Activated CD4-positive, alpha-beta T cell treated with anti-CD3 and anti-CD28 coated beads, Interleukin-2, amount 10 ng/mL, durations not matched to agents 24 days and 14 days (primary cell): ENCODE measurements at places on chromosomes 5 and 9. TPM values are rescaled to one million over a fixed set of nuclear protein-coding genes. Genes with fewer than 3 reads are reported as not detected.
A peak's percentile ranks its signal among the peaks of the same experiment; 100 is the strongest.

- no peak for DNase-seq
Observed at GRCh38 chr5:150058480-150059126, 27.8 kb downstream of the CSF1R start.

Gene EXOSC2
- total RNA-seq, result 109 and 110 TPM in 2 replicates

Gene BARHL1
- not detected in 2 replicates for total RNA-seq

- no peak for DNase-seq
Observed at GRCh38 chr5:129977810-129978209, 73.5 kb downstream of the CHSY3 start.

DNA sequence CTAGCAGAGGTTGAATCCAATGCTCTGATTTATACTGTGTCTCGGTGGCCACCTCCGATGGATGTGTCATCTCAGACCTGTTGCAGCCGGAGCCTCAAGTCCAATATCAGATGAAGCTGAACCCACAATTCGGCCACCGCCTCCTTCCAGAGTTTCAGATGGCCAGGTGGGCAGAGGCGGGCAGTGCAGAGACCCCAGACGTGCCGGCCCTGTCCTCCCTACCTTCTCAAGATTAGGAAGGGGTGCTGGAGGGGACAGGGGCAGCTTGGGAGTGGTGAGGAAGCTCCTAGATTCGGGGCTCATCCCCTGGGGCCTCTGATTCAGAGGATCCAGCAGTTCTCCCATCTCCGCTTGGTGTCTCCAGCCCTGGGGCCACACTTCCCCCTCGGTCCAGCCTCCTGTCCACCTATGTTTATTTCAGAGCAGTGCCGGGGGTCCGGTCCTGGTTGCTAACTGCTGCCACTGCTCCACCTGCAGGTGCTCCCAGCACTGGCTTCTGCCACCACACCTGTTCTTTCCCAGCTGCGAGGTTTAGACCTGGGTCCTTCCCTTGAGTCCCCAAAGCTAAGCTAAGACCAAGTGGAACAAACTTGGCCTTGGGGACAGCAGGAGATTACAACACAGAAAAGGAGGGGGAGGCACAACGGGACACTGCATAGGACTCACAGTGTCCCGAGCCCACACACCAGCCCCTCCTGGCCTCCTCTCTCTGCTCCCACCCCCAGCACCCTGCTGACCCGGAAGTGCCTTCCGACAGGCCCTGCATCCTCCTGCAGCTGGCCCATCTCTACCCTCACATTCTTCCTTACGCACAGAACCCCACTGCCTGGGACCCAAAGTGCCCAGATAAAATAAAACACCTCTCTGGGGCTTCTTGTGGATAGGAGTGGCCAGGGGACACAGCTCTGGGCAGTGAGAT, 81.6 kb downstream of the NTNG2 start:
- DNase-seq, result no peak

- no peak for DNase-seq
Observed at GRCh38 chr5:178602752-178603151, 12.6 kb upstream of the COL23A1 start.

DNA sequence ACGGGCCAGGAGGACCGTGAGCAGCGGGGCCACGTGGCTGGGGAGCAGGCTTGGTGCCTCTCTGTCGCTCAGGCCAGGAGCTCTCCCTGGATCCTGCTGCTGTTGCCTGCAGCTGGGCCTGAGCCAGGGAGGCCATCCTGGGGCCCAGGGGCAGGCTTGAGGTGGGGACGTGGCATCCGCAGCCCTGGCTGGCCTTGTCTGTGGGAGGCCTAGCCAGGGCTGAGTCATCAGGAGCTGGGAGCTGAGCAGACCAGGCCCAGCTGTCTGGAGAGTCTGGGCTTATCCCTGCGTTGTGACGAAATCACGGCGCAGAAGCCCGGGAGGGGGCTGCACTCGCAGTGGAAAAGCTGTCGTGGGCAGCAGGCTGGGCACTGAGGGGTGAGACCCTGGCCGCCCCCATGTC, 138.8 kb upstream of the COL5A1 start:
- DNase-seq, result no peak

DNA sequence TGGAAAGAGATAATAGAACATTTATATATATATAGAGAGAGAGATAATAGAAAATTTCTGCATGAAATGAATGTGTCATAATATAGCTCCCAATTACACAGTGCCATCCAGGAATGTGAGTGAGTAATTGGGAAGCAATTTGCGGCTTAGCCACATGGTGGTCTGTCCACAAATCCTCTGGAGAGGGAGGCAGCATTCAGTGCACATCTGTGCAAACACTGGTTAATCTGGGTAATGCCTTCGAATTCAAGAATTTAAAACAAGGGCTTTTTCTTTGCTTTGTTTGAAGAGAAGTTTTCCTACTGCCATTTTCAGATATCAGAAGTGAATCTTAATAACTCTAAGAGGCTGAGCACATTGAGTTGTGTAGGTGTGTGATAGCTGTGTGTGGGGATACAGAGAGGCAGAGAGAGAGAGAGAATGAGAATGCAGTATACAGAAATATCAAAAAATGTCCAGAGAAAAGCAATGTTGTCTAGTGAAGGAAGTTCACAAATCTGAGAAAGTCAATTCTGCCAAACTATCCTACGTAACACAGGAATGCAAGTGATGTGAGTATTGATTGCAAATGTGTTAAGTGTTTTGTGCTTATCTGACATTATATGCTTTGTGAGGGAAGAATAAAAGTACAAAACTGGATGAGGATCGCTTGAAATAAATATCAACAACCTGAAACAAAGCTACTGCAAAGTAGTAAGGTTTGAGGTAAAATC, 134.6 kb downstream of the EDIL3 start:
- no peak for DNase-seq

Gene TAF11L12
- not detected in 2 replicates for total RNA-seq

Gene SH2D3C
- total RNA-seq, result 22.2 and 23.3 TPM in 2 replicates

Gene FOXD4
- total RNA-seq, result not detected in 2 replicates

- DNase-seq, result no peak
Observed at GRCh38 chr5:36459176-36460135, 146.9 kb upstream of the SLC1A3 start.

GRCh38 chr9:115615821-115616665, 498.1 kb upstream of the TNC start:
- no peak for DNase-seq

DNA sequence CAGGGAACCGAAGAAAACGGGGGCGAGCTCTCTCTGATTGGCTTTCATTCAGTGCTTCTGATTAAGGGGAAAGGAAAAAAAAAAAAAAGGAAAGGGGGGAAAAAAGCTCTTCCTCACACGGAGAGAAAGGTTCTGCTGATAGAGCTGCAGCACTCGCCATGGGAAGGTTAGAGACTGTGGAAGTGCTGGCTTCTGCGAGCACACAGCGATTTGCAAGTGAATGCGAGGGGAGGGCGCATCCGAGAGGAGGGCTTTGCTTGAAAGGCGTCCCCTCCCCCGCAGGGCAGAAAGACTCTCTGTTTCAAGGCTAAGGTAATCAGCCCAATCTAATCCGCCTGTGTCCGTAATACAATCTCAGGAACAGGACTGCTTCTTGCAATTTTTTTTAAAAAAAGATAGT, at the start of gene CDH10:
Gene CDH10, minus strand, starts transcription at position 218 of the 400 bp plus-strand sequence. CDS start 51,488 bp downstream, outside the sequence.
- no peak for DNase-seq

- no peak for DNase-seq
Observed at GRCh38 chr5:14757850-14758249, 93.3 kb downstream of the OTULIN start.

- DNase-seq, result no peak
Observed at GRCh38 chr9:38081356-38082108, 12.5 kb upstream of the SHB start.

GRCh38 chr9:84917366-84918070, 248.0 kb downstream of the NTRK2 start:
- no peak for DNase-seq

- no peak for DNase-seq
Observed at GRCh38 chr5:7606840-7607465, 211.0 kb downstream of the ADCY2 start.

DNA sequence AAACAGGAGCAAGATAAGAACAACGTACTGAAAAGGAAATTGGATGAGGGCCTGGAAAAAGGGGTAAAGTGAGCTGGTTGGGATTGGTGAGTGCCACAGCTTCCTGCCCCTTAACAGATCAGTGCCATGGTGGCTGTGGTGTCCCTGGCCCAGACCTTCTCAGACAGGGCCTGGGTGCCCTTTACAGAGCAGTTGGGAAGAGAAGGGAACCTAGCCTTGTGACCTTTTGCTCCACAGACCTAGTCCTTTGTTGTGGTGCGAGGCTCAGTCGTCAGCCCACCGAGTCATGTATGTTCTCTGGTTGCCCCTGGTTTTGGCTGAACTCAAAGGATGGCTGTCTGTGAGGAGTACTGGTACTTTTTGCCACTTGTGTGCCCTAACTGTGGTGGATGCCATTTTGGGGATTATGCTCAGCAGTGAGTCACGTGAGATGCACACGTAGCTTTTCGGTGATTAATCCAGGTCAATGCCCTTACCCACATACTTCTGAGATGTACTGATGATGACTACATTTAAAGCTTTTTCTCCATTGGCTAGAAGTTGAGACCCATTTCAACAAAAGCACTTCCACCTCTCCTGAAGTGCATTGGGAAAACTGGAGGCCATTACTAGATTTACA, 48.4 kb downstream of the EXOSC2 start:
- no peak for DNase-seq

DNA sequence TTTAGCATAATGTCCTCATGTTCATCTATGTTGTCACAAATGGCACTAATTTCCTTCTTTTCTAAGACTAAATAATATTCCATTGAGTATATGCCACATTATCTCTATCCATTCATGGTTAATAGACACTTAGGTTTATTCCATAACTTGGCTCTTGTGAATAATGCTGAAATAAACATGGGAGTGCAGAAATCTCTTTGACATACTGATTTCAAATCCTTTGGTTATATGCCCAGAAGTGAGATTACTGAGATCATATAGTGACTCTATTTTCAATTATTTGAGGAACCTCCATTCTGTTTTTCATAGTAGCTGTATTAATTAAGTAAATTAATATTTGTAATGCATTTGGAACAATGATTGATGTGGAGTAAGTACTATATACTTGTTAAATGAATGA, 13.0 kb downstream of the SMIM3 start:
- no peak for DNase-seq

- peak; percentile 73 for DNase-seq
Observed at GRCh38 chr5:83711982-83712601, 8.6 kb downstream of the HAPLN1 start.

DNA sequence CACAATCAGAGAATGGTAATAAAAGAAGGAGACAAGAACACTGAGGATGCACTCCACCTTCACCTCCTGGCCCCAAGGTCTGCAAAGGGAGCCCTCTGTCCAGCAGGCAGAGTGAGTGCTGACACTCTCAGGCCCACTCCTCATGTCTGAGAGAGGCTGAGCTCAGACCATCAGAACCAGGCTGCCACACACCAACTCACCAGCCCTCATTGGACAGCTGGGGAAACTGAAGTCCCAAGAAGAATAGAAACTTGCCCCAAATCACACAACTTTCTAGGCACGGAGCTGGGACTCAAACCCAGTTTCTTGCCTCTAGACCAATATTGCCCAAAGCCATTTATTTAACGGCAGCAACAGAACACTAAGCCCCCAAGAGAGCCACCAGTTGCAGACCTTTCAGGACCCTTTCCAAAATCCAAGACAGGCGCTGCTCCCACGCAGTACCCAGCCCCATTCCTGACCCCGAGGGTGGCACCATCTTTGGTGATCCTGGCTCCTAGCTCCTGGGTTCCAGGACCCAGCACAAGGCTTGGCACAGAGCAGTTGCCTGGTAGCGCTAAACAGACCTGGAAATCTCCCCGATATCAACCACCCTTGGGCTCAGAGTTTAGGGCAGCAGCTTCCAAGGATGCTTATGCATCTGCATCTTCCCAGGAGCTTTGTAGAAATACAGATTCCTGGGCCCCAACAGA, 192.4 kb downstream of the GABBR2 start:
- peak; percentile 39 for DNase-seq

Gene CDC20B
- not detected in 2 replicates for total RNA-seq

- no peak for DNase-seq
Observed at GRCh38 chr5:171499611-171500010, 80.2 kb downstream of the FGF18 start.

- DNase-seq, result no peak
Observed at GRCh38 chr9:79289856-79290255, 281.9 kb upstream of the TLE4 start.
